Stimulated activated CD8-positive, alpha-beta memory T cell treated with anti-CD3 and anti-CD28 coated beads, Interleukin-4, amount 100 ng/mL, for 48 hours (primary cell): ENCODE measurements at places on chromosomes 1 and 21.

DNA sequence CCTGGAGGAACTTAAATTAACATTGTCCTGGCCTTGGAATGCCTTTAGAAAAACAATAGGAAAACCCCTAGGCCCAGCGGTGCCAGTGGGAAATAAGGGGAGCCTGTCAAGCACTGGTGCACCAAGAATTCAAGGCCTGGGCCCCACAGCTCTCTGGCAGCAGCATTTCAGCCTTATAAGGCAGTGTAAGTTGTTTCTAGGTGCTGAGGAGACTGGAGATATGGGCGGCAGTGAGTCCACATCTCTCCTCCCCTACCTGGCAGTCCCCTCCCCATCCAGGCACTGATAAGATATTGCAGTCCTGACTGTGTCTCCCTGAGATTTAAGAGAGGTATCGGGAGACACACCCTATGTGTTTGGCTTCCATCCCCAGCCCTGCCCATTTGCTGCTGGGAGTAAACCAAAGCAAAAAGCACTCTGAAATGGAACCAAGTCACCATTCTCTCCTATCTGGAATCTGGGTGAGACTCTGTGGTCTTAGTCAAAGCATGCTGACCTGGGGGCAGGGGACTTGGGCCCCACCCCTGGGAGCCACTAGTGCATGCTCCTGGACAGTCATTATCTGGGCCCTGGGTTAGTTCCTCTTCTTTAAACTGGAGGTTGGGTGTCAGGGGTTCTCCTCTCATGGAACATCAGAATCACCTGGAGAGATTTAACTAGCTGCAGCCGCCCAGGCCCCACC, 30.5 kb downstream of the DEGS1 start:
- DNase-seq = no peak

GRCh38 chr1:18996548-18997177, 40.2 kb upstream of the IFFO2 start:
- DNase-seq = peak; percentile 26

DNA sequence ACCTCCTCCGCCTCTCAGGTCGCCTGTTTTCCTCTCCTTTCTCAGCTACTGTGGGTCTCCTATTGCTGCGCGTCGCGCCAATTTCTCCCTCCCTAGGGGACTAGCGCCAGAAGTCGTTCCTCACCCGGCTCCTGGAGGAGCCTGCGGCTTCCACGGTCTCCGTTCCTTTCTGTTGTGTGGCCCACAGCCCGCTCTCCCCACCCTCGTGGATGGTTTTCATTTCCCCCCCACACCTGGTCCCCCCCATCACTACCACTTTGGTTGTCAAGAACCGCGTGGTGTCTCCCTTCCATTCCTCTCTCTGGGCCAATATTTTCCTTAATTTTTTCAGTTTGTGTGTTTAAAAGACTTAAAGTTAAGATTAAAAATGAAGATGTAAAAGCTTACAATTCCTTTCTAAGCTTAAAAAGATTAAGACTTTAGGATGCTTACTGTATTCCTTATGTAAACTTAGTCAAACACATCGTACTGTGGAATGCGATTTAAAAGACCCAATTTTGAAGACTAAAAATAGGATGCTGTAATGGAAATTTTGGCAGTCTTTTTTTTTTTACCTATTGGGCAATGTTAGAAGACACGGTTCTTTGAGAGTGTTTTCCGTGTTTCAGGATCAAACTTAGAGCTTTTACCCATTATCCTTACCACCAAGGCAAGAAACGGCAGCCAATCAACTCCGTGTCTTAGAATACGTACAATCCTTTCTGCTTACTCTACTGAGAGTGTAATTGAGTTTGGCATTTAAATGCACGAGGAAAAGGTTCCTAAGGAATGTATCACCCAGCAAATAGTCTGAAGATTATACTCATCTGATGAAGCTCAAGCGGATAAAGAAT, 773 bp downstream of the CNST start:
- DNase-seq = no peak

DNA sequence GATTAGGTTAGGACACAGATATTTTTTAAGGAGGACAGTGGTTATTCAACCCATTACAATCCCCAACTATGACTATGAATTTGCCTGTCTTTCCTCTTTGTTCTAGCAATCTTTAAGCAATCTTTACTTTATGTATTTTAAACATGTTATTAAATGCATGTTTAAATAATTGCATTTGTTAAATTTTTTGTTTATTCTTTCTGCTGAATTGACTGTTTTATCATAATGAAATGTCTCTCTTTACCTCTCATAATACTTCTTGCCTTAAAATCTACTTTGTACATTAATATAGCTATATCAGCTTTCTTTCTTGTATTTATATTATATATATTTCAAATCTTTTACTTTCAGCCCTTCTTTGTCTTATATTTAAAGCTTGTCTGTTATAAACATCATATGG, 46.1 kb downstream of the CR1L start:
- no peak for DNase-seq

GRCh38 chr1:243939167-243939848, 89.3 kb upstream of the AKT3 start:
- no peak for DNase-seq

GRCh38 chr1:1290238-1290731, 10.0 kb downstream of the SCNN1D start:
- DNase-seq = peak; percentile 80

GRCh38 chr1:174110053-174110452, 49.3 kb upstream of the RABGAP1L start:
- no peak for DNase-seq

DNA sequence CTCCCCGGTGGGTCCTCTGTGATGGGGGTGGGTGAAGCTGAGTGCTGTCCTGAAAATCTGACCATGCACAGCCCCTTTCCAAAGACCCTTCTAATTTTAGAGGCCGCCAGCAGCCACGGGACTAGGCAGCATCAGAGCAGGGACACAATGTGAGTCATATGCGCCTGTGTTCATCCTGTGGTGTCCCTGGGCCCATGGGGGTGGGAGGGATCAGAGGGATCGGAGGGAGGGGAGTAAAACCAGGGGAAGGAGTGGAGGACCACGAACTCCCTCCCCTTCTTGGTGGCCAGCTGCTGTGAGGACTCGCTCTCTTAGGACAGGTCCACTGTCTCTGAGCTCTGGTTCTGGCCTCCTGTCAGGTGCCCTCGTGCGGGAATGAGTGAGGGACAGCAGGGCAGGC, 61.5 kb downstream of the ADARB1 start:
- no peak for DNase-seq

DNA sequence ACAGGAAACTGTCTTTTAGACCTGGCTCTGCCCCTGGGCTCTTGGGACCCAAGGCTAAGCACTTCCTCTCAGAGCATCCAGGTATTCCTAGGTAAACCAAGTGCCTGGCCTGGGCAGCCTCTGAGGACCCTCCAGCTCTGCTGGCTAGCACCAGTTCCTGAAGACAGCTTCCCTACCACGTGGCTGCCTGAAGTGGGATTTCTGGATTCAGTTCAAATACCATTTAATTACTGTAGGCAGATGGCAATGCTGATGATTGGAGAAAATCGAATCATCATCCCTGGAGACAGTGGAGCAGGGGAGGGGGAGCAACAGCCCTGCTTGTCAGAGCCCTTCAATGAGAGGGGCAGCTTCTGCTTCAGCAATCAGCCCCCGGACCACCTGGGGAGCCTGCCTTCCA, 11.9 kb downstream of the KIF21B start:
- DNase-seq = no peak

DNA sequence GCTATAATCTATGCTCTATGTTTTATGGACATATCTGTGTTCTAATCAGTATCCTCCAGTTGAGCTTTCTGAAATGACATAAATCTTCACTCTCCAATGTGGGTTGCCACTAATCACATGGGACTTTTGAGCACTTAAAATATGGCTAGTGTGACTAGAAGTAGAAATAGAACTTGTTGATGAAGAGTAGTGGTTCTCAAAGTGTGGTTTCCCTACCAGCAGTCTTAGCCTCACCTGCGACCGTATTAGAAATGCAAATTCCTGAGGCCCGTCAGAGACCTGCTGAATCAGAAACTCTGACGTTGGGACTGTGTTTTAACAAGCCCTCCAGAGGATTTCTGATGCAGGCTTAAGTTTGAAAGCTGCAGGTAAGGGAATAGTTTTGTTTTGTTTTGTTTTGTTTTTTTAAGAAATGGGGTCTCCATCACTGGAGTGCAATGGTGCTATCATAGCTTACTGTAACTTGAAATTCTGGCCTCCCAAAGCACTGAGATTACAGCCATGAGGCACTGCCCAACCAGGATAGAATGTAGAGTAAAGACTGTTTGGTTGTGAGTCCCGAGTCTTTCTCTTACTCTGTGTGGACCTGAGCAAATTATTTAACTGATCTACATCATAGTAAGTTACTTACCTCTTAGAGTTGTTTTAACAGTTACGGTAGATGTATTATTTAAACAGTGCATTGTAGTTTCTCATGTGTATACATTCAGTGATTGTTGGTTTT, 21.7 kb downstream of the GLRX2 start:
- DNase-seq = no peak

GRCh38 chr1:208010487-208011071, 99.7 kb upstream of the CD34 start:
- DNase-seq = no peak

DNA sequence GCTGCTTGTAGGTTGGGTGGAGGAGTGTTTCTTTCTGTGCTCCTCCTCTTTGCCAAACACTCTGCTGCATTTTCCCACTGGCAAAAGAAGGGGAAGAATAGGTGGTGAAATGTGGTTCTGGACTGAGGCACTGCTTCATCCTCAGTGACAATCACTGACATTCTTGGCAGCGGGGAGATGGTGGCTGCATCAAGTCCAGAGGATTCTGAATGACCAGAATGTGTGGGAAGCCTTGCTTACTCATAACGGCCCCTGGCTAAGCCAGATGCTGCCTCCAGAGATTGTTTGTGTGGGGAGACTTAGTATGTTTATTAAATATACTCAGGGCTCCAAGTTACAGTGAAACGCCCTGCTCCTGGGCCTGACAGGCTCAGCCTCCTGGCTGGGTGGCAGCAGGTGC, 160.3 kb downstream of the CACNA1E start:
- no peak for DNase-seq

- DNase-seq = no peak
Measured at GRCh38 chr1:74160046-74160445, 37.9 kb downstream of the LRRIQ3 start.

DNA sequence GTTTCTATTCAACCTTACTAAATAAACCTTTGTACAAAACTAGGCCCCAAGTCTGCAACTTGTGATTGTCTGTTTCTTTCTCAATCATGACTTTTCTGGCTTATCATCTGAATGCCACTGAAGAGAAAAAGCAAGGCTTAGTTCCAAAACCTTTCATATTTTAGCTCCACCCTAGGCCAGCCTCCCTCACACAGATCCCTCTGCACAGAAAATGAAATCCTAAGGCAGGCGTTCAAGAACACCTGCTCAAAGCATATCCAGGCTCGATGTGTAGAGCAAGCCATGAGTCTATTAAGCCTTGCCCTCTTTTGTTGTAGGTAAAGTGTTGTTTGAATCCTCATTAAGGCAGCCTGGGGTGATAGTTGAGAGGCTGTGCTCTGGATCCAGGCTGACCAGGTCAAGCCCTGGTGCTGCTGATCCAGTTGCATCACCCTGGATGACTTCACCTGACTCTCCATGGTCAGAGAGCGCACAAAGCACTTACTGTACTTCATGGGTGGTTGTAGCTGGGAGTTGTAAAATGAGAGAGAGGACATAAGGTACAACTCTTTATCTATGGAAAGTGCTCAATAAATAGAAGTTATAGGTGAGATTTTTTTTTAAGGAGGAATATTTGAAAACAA, 39.0 kb downstream of the FYB2 start:
- no peak for DNase-seq

GRCh38 chr1:156804026-156804425, 12.6 kb downstream of the SH2D2A start:
- no peak for DNase-seq

- DNase-seq = no peak
Measured at GRCh38 chr1:41504114-41505035, 19.9 kb upstream of the EDN2 start.

GRCh38 chr1:87795615-87796337, 467.1 kb downstream of the LMO4 start:
- DNase-seq = no peak

DNA sequence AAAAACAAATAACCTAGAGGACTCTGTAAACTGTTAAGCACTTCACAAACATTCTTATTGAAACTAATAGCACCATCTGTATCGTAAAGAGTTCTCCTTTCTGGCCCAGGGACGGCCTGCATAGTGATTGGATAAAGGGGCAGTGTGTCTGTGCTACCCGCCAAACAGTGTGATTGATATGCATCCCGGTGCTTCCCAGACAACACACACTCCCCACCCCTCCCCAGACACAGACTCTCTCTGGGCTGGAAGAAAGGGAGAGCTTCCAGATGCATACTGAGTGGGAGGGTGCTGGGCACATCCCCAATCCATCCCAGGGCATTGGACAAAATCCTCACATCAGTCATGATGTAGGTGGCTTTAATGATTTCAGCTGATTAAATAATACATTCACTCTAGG, 3.7 kb downstream of the HSD11B1 start:
- no peak for DNase-seq

DNA sequence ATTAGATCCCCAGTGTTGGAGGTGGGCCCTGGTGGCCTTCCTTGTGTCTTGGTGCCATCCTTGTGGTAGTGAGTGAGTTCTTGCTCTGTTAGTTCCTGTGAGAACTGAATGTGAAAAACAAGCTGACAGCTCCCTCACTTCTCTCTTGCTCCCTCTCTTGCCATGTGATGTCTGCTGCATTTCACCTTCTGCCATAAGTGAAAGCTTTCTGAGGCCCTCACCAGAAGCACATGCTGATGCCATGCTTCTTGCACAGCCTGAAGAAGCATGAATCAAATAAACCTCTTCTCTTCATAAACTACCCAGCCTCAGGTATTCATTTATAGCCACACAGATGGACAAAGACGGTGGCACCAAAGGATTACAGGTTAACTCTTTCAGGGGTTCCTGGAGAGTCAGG, 166.1 kb upstream of the ETV3 start:
- DNase-seq = no peak

DNA sequence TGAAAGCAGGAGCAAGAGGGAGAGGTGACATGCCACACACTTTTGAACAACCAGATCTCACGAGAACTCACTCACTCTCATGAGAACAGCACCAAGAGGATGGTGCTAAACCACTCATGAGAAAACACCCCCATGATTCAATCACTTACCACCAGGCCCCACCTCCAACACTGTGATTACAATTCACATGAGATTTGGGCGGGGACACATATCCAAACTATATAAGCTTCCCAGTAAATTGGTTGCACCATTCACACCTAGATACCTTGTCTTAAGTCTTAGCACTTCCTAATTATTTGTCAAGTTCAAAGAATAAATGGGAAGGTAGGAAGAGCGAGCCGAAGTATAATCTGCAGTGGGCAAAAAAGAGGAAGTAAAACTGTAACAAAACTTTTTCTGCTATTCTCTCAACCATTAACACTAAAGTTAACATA, 34.3 kb downstream of the AMY1C start:
- DNase-seq = no peak
